ENCODE measurements at places on chromosomes 13 and 19.

- no peak for DNase-seq
These were observed 492.5 kb upstream of the TSHZ3 start for GRCh38 chr19:31841755-31842154.

GRCh38 chr19:15253513-15253912, 21.3 kb upstream of the EPHX3 start:
- DNase-seq, result no peak

GRCh38 chr19:35247526-35248309, 1.1 kb upstream of the LSR start:
- no peak for DNase-seq

DNA sequence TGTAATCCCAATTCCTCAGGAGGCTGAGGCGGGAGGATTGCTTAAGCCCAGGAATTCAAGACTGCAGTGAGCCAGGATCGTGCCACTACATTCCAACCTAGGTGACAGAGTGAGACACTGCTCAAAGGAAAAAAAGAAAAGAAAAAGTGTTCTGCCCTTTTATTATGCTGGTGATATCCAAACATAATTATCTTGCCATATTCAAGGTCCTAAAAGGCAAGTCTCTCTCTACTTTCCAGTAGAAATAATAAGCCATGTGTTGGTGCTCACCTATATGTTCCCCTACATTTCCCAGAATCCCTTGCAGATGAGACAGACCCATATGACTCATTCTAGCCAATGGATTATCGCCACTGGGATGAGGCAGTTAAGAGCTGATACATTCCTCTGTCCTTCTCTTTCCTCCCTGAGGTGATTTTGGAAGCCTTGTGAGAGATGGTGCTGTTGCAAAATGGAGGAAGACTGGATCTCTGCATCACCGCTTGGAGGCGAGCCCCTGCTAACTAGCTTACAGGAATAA, 58.3 kb upstream of the MRI1 start:
- no peak for DNase-seq

- no peak for DNase-seq
These were observed 26.9 kb upstream of the RCBTB2 start for GRCh38 chr13:48559638-48560320.

- no peak for DNase-seq
These were observed 3.1 kb upstream of the PTPRH start for GRCh38 chr19:55212447-55212846.

DNA sequence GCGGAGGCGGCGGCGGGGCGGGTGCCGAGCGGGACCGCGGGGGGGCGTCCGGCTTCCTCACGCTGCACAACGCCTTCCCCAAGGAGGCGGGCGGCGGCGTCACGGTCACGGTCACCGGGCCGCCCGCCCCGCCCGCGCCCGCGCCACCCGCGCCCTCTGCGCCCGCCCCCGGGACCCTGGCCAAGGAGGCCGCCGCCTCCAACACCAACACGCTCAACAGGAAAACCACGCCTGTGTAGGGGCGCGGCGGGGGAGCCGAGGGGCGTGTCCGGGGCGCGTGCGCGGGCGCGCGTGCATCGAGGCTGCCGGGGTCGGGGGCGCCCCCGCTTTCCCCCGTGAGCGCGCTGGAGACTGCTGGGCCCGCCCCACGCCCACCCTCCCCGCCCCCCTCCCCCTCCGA, 8.8 kb upstream of the CACNG6 start:
- no peak for DNase-seq

- DNase-seq, result no peak
These were observed 639.0 kb upstream of the PRR20A start for GRCh38 chr13:56501750-56502149.

- DNase-seq, result no peak
These were observed 135.2 kb downstream of the SUCLA2 start for GRCh38 chr13:47865883-47866282.

DNA sequence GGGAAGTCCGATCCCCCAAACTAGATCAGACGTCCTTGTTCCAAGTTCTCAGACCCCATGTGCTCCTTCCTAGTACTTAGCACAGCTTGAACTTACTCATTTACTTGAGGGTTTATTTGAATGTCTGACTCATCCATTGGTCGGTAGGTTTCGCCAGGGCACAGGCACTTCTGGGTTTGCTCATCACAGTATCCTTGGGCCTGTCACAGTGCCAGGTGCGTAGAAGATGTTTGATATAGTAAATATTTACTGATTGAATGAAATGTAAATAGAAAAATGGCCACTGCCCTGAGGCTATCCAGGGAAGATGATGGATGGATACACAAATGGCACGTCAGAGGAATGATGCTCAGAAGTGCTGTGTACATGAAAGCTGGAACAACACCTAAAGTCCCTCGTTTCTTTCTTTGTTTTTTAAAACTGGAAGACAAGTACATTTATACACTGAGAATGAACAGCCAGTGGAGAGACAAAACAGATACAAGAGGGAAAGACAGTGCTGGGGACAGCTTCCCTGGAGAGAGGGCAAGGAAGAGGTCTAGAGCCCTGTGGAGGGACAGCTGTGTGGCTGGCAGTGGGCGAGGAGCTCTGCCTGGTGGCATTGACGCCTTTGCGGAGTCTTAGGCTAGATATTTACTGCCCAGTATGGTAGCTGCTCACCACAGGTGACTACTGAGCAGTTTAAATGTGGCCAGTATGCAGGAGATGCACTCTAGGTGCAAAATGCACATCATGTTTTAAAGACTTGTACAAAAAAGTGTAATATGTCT, 31.2 kb upstream of the KL start:
- DNase-seq, result no peak

DNA sequence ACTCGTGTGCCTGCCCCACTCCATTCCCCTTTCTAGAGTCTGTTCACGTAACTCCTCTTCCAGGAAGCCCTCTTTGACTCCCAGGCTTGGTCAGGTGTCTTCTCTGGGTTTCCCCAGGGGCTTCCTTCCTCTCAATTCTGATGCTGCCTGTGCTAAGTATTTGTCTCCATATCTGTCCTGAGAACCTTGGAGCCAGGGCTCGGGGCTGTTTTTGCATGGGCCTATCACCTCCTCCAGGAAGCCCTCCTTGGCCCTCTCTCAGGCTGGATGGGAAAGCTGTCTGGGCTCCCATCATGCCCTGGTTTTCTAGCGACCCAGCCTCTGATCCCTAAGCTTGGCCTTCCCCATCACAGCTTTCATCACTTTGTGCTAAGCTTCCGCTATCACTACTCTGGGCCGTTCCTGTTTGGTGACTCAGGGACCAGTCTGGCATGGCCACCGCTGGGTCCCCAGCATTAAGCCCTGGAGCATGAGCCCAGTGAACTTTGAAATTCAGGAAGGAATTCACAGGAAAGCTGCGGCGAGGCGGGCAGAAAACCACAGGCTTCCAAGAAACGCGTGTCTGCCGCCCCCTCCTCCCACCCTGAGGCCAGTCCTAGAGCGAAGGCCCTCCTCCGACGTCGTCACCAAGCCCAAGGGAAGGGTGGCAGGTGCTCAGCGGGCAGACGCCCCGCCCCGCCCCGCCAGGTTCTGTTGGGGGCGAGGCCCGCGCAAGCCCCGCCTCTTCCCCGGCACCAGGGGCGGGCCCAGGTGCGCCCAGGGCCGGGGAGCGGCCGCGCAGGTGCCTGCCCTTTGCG, 486 bp upstream of the SPINT2 start:
- DNase-seq, result no peak

DNA sequence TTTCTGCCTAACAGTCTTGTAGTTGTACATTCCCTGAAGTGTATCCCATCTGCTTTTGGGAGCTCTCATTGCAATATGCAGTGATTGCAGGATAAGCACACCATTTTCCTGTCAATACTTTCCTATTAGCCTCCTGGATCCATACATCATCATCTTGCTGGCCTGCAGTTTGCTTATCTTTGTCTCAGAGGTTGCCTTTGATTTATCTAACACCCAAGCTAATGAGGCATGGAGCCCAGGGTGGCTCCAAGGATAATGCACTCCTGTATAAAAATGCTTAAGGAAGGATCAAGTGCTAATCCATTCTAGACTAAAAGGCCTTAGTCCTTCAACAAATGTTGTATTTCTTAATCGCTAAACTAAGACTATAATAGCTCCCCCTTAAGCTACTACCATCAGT, 161.6 kb upstream of the OBI1 start:
- DNase-seq, result no peak

DNA sequence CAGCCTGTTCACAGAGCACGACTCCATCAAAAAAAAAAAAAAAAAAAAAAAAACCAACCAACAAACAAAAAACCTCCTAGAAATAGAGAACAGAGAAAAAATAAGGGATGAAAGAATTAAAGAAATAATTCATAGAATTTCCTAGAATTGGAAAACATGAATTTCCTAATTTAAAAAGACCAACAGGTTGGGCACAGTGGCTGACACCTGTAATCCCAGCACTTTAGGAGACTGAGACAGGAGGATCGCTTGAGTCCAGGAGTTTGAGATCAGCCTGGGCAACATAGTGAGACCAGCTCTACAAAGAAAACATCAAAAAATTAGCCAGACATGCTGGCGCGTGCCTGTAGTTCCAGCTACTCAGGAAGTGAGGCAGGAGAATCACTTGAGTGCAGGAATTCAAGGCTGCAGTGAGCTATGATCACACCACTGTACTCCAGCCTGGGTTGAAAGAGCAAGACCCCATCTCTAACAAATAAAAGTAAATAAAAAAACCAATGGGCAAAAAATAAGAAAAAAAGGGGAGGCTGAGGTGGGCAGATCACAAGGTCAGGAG, 6.5 kb downstream of the SPART start:
- no peak for DNase-seq

GRCh38 chr13:46387064-46387851, at the start of gene RUBCNL:
RUBCNL (minus strand) TSS chr13:46387252; CDS start chr13:46372475, 14,777 bp downstream.
- no peak for DNase-seq

DNA sequence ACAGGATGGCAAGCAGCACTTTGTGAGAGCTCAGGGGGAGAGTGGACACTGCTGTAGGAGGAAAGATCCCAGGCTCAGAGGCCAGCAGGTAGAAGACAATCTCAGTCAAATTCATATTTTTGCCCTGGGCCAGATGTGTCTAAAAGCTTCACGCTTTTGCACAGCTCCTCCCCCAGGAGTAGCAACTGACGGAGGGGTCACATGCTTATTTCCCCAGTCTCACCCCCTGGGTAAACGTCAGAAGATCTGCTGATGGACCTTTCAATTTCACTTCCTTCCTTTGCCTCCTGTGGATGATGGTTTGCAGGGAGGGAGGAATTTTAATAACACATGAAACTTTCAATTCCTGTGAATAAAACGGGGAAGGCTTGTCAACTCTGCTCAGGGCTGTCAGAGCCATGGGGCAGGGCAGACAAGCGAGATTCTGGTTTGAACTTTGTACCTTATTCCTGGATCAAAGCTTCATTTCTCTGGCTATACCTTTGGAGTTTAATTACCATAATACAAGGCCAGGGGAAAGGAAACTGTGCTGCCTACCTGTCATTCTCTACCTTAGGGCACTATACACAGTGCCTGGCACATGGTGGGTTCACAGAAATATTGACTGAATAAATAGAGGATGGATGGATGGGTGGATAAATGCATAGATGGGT, 41.0 kb downstream of the POU4F1 start:
- DNase-seq, result no peak

DNA sequence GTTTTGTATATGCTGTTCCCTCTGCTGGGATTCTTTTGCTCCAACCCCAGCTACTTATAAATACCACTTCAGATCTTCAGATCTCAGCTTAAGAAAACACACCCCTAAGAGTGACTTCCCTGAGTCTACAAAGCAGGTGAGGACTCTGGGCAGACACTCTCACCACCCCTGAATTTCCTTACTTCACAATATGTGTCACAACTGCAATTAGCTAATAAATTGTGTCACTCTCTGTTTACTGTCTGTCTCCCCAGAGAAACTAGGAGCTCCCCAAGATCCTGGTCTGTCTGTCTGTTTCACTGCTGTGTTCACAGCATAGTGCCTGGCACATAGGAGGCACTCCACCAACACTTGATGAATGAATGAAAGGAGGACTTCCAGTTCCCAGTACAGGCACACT, 14.4 kb downstream of the CEBPA start:
- no peak for DNase-seq

DNA sequence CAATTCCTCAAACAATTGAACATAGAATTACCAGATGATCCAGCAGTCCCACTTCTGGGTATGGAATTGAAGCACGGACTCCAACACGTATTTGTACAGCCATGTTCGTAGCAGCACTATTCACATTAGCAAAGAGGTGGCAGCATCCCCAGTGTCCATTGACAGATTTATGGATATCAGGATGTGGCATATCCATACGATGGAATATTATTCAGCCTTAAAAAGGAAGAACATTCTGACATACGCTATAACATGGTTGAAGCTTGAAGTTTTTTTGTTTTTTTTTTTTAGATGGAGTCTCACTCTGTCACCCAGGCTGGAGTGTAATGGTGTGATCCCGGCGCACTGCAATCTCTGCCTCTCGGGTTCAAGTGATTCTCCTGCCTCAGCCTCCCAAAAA, 220.6 kb downstream of the ZIC5 start:
- no peak for DNase-seq

DNA sequence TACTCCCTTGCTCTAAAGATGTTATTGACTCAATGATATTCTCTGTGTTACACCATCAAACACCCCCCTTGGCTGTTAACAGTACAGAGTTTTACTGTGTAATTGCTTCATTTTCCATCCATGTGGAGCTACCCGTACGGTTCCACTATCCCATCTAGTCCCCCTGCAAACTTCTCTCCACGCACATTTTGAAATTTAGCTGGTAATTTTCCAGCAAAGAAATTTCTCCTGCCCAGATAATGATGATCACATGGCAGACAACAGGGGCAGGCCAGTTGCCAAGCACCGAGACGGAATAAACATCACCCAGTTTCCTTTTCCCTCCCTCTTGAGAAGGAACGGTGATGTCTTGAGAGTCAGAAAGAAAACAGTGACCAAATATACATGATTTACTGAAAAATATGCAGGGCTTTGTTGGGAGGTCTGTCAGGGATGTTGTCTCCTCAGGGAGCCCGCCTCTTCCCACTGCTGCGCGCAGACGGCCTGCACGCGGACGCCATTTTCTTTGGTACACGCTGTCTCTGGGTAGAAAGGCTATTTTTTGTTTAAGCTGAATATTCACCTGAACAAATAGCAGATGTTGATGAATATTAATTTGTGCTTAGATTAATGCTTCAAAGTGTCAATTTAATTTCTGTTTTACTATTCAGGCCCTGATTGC, 109.9 kb downstream of the OLFM4 start:
- DNase-seq, result no peak

GRCh38 chr19:12596485-12596884, 14.1 kb downstream of the ZNF490 start:
- no peak for DNase-seq

DNA sequence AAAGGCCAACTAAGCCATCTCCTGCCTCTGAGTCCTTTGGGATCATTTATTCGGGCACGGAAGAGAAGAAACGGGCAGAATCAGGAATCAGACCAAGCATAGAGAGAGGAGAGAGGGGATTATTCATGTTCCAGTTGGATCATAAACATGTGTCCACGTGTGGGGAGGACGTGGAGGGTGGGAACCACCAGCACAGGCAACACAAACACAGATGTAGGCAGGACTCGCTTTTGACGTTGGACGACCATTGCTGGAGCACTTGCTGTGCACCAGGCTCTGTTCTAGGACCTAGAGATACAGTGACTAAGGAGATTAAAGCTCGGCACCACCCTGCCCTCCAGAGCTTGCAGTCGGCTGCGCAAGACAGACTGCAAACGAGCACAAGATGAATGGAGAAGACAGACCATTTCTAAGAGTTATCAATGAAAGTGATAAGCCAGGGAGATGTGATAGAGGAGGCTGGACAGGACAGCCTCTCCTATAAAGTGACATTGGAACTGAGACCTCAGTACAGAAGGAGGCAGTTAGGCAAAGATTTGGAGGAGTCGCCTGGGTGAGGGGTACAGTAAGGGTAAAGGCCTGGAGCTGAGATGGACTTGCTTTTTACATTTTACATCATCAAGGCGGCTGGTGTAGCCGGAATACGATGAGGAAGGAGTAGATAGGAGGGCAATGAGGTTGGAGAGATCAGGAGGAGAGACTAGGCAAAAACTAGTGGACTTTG, 716 bp downstream of the SH2D3A start:
- DNase-seq, result no peak

Measured in SIG-M5 (cell line).